ENCODE measurements at places on chromosomes 3 and 15. TPM values are rescaled to one million over a fixed set of nuclear protein-coding genes. Genes with fewer than 3 reads are reported as not detected.

DNA sequence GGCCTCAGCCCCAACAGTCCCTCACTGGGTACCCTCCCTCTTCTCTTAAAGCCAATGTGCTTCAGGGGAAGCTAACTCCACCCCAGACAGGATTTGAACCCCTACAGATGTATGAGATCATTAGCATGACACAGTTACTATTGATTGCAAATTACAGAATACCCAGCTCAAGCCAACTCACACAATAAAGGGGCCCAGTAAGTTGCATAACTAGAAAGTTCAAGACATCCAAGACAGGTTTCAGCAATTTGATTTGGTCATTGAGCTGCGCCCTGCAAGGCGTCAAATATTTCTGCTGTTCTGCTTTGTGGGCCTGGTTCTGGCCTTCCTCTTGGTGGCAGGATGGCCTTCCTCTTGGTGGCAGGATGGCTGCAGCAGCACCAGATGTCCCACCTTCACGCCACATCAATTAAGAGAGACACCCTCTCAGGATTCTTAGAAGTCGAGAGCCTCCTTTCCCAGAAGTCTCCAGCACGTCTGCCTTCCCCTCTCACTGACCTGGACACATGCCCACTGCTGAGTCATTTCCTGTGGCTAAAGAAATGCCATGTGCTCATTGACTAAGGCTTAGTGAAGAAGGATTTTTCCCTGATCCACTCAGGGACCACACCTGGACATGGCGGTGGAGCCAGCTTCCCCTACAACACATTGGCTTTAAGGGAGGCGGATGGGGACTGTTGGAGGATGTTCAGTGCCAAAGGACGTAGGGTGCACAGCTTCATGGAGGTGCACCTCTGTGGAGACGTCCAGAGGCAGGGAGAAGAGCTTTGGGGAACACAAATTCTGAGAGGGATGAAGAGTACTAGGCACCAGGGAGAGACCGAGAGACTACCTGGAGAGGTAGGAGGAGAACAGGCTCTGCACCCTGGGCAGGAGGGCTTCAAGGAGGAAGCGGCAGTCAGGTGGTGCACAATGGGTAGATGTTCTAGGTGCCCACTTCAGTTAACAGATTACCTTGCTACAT lies 49.1 kb downstream of the DNASE1L3 start:
- H3K4me3 ChIP-seq = no peak overlapping the region
- H3K27me3 ChIP-seq = no peaks in the 10 kb centered on the region
- H3K4me1 ChIP-seq = peaks cover 9% of the 10 kb centered on the region
- H3K27ac ChIP-seq = no peak overlapping the region

DNA sequence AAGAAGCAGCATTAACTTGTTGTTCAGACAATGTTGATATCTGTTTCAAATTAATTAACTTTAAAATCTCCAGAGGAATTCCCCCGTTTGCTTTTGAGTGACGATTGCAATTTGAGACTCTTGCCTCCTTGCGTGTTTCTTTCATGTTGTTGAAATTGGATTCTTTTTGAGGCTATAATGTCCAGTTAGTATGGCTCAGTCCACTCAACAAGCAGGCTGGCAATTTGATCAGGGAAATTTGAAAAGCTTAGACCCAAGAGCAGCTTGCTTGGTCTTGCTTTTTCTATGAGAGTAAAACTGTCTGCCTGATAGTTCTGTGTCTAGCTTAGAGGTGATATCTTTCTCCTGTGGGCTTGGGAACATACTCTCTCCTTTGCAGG lies 2.0 kb downstream of the ARID3B start:
- no peak for DNase-seq
- peak overlapping the region; percentile 93 for H3K4me3 ChIP-seq
- peak overlapping the region; percentile 64 for H3K27ac ChIP-seq
- peaks cover 72% of the 10 kb centered on the region for H3K4me1 ChIP-seq
- no peaks in the 10 kb centered on the region for H3K27me3 ChIP-seq

GRCh38 chr3:50324351-50325112 lies 2.0 kb upstream of the HYAL2 start:
- no peak overlapping the region for H3K4me3 ChIP-seq
- H3K36me3 ChIP-seq = peaks cover 21% of the 10 kb centered on the region
- H3K27ac ChIP-seq = peak overlapping the region; percentile 24
- peak; percentile 77 for DNase-seq
- peaks cover 46% of the 10 kb centered on the region for H3K4me1 ChIP-seq
- H3K27me3 ChIP-seq = no peaks in the 10 kb centered on the region

DNA sequence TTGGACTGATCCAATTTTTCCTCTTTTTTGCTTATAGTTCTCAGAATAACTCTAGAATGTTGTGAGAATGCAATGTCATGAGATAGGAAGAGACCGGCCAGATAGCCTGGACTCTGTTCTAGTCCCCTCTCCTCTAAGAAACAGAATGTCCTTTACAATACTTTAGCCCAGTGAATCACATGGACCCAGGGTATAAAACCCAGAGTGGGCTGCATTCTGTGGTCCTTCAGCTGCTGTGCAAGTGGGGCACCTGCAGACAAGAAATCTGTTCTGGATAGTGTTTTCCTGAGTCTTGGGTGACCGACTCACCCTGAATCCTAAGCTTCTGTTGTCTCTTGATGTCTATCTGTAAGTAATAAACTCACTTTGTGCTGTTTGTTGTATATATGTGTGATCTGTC lies 368.6 kb upstream of the DPH6 start:
- no peak for DNase-seq
- H3K27ac ChIP-seq = no peak overlapping the region
- no peaks in the 10 kb centered on the region for H3K4me1 ChIP-seq
- no peaks in the 10 kb centered on the region for H3K27me3 ChIP-seq
- H3K4me3 ChIP-seq = no peak overlapping the region

DNA sequence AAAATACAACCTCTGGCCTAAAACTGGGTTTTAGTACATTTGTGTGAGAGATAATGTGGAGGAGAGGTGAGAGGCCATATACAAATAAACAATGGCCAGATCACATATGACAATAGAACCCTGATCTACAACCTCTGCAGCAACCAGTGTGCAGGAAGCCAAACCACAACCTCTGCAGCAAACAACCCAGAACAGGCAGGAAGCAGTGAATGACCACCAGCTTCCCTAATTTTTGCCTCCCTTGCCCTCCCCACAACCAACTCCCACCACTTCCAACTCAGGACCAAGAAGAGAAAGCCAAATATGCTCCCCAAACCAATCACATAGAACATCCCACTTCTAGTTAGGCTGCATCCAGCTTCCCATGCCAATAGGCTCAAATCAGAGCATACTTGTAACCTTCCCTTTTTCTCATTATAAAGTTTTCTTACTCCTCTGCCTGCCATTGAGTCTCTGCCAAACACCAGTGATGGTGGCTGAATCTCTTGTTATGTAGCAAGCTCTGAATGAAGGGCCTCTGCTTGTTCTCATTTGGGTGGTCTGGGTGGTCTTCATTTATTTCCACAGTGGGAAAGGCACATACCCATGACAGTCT lies 102.6 kb upstream of the GAP43 start:
- H3K4me1 ChIP-seq = peaks cover 8% of the 10 kb centered on the region
- no peak overlapping the region for H3K4me3 ChIP-seq
- H3K36me3 ChIP-seq = no peaks in the 10 kb centered on the region
- H3K27ac ChIP-seq = no peak overlapping the region
- peaks cover 4% of the 10 kb centered on the region for H3K27me3 ChIP-seq

DNA sequence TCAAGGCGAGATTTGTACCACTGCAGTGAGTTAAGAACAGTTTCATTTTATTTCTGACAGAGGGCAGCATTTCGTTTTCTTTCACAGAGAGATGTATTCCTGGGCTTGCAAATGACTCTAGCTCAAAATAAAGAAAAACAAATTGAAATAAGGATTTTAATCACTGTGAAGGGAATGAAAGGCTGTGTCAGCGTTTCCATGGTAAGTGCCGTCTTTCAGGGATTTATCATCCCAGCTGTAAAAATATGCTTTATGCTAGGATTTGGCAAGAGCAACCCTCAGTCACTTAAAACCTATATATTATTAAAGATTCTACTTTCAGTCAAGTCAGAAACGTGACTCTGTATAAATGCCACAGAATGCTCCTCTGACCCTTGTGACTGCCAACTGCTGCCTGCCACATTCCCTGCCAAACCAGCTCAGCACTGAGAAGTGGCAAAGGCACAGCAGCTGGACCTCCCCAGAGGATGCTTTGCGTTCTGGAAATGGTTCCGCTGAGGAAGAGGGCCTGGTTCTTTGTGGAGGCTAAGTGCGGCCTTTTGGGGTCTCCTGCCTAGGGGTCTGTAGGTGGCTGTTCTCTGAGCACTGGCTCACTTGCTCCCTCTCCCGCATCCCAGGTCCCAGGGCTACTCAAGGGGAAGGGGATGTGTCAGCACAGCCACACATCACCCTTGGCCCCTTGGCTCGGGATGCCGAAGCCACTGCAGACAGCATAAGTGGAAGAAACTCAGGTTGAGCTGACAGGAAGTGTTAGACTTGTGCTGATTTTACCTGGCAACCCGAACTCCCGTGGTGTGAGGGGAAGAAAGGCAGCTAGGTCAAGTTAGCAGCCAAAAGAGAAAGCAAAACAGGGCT lies 56.6 kb upstream of the POMGNT2 start:
- no peaks in the 10 kb centered on the region for H3K27me3 ChIP-seq
- H3K4me3 ChIP-seq = peak overlapping the region; percentile 72
- H3K4me1 ChIP-seq = peaks cover 29% of the 10 kb centered on the region
- peak overlapping the region; percentile 99 for H3K27ac ChIP-seq
- DNase-seq = peak; percentile 79

DNA sequence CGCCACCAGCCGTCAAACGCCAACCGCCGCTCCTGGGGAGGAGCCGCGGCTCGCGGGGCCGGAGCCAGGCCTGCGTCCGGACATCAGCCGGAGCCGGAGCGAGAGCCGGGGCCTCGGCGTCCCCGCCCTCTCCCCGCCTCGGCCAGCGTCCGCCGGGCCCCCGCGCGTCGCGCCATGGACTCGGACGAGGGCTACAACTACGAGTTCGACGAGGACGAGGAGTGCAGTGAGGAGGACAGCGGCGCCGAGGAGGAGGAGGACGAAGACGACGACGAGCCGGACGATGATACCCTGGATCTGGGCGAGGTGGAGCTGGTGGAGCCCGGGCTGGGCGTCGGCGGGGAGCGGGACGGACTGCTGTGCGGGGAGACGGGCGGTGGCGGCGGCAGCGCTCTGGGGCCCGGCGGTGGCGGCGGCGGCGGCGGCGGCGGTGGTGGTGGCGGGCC lies 359 bp downstream of the ARIH1 start:
- no peak for DNase-seq
- H3K27ac ChIP-seq = peak overlapping the region; percentile 98
- H3K4me1 ChIP-seq = peaks cover 39% of the 10 kb centered on the region
- H3K27me3 ChIP-seq = no peaks in the 10 kb centered on the region
- peaks cover 38% of the 10 kb centered on the region for H3K36me3 ChIP-seq

DNA sequence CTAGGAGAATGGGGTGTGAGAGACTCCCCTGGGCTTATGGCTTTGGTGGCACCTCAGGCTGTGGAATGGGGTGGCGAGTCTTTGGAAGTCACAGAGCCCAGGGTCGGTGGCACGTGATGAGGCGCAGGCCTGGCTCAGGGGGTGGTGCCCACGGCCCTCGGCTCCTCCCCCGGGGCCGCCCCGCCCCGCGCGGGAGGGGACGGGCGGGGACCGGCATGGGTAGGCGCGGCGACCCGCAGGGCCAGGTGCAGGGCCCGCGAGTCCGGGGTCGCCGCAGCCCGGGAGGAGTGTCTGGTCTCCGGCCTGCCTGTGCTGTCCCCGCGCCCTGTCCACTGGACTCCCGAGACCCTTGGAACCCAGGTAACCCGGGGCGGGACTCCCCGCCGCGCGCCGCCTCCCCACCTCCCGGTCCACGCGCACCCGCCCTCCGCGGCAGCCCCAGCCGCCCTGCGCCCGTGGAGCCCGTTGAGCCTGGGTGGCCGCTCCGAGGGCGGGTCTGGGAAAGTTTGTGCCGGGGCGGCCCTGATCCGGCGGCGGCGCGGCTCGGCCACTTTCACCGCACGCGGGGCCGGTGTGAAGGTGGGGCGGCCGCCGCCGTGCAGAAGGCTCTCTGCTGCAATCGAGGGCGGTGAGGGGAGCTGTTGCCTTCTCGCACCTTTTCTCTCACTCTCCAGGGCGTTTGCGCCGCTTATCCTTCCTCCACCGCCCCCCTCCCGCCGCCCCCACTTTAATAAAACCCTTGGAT lies at the start of gene PAQR5:
Gene PAQR5 (plus strand): TSS at position 216 of the 745 bp plus-strand sequence. CDS start 61,169 bp downstream, outside the sequence.
- peaks cover 39% of the 10 kb centered on the region for H3K27me3 ChIP-seq
- no peaks in the 10 kb centered on the region for H3K4me1 ChIP-seq
- no peak within 1 kb of the TSS for H3K27ac ChIP-seq
- no peak for DNase-seq
- H3K36me3 ChIP-seq = no peaks in the 10 kb centered on the region

GRCh38 chr3:36741285-36741684 lies 23.1 kb downstream of the DCLK3 start:
- H3K36me3 ChIP-seq = no peaks in the 10 kb centered on the region
- no peak overlapping the region for H3K4me3 ChIP-seq
- H3K4me1 ChIP-seq = no peaks in the 10 kb centered on the region
- H3K27ac ChIP-seq = no peak overlapping the region
- H3K27me3 ChIP-seq = peaks cover 19% of the 10 kb centered on the region

DNA sequence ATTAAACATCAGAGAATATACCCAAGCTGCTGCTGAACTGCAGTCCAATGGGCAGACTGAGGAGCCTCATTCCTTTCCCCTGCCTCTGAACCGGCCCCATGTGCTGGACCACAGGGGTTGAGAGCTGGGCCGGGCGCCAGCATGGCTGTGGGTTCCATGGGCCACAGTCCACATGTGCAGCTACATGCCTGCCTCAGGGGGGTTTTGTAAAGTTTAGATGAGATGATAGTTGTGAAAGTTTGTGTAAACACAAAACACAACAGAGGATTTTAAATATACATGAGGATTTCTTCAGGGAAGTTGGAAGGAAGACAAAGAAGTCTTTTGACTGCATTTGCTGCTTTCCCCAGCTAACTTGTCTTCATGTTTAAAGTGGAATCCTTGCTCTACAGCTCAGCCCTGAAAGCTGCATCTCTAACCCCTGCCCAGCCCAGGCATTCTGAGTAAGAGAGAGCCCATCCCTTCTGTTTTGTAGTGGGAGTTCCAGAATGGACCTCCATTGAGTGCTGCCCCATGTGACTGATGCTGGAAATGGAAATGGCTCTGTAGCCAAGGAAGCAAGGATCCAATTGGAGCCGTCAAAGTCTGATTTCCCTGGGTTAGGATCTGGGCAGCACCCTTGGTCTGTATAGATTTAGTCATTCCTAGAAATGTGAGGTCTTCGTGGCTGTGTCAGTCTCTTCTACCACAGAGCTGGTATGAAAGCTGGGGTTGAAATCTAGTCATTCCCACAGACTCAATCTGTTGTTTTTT lies 17.5 kb downstream of the SLC12A8 start:
- no peak overlapping the region for H3K27ac ChIP-seq
- peaks cover 29% of the 10 kb centered on the region for H3K27me3 ChIP-seq
- peaks cover 21% of the 10 kb centered on the region for H3K4me1 ChIP-seq
- no peak overlapping the region for H3K4me3 ChIP-seq
- DNase-seq = no peak
- no peaks in the 10 kb centered on the region for H3K36me3 ChIP-seq

Gene NECTIN3
- 7.6 TPM for total RNA-seq

Gene FANCD2OS
- not detected for total RNA-seq

Gene CCR5
- 38.8 TPM for total RNA-seq

Gene ATP13A4
- total RNA-seq = 1.8 TPM

Gene LYZL4
- not detected for total RNA-seq

Gene CELSR3
- 20.2 TPM for total RNA-seq

Gene CD80
- total RNA-seq = 20.2 TPM

Gene CD96
- total RNA-seq = 293 TPM

All from activated CD8-positive, alpha-beta T cell treated with anti-CD3 and anti-CD28 coated beads, Interleukin-2, amount 10 ng/mL, durations not matched to agents 7 days and 5 days (primary cell).